ENCODE measurements at places on chromosomes 7 and 10.

DNA sequence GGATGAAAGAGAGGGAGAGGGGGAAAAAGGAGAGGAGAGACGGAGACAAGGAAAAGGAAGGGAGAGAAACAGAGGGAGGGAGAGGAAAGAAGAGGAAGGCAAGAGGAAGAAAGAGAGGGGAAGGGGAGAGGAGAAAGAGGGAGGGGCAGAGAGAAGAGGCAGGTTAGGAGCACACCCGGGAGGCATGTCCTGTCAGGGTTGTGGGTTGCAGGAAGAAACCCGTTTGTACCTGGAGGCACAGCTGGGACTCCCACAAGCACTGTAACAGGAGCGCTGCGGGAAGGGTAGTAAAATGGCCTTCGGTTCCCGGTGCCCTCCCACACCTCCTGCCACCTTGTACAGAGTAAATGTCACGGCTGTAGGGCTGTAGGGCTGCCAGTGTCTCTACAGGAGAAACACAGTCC, 24.7 kb downstream of the FGFR2 start:
- no peak for DNase-seq

- peak; percentile 25 for DNase-seq
These were observed 16.8 kb downstream of the RASGEF1A start for GRCh38 chr10:43249962-43250614.

DNA sequence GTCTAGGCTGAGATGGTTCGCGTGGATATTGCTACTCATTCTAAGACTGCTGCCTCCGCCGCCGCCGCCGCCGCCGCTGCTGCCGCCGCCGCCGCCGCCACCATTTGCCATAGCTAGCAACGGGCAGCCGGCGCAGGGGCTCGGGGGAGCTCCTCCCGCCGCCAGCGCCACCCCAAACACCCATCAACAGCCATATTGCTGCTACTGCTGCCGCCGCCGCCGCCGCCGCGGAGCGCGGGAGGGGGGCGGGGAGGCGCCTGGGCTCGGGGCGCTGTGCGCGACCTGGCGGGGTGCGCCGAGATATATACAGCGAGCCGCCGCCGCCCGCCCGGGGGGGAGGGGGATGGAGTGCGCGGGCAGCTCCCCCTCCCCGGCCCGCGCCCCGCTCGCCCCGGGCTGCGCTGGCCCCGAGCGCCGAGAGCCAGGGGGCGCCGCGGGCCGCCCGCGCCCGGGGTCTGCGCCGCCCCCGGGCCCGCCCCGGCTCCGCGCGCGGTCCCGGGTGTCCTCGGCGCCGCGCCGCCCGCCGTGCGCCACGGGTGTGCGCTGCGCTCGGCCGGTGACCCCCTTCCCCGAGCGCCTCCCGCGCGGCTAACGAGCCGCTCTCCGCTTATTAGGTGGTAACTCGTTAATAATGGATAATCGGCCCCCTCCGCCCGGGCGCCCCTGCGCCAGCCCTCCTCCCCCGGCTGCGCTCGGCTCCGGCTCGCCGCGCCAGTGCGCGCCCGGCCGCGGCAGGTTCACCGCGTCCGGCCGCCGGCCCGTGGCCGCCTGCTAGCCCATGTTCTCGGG, at the start of gene KCNMA1:
KCNMA1 (minus strand) TSS at position 277 of the 789 bp plus-strand sequence.
- DNase-seq = no peak

DNA sequence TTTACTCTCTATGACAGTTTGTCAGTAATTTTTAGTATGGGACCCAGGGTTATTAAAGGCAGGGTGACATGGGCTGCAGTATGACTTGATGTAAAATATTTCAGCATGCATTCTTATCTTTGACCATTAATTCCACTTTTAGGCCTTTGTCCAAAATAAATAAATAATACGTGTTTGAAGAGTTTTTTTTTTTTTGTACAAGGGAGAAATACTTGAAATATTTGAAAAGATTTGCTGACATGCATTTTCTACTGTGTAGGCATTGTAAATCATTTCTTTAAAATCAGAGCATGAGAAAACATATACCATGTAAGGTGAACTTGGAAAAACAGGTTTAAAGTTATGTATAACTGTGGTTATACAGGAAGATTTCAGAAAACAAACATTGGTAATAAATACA, 23.5 kb downstream of the NRG3 start:
- DNase-seq = no peak

GRCh38 chr10:104077663-104078151, 8.0 kb downstream of the COL17A1 start:
- DNase-seq = no peak

Measured in stimulated activated CD4-positive, alpha-beta T cell treated with anti-CD3 and anti-CD28 coated beads, Interleukin-4, amount 100 ng/mL, for 1 hour (primary cell).